Occipital lobe (tissue), 3 donors: ENCODE measurements at places on chromosomes 4 and X. TPM values are rescaled to one million over a fixed set of nuclear protein-coding genes. Genes with fewer than 3 reads are reported as not detected.

DNA sequence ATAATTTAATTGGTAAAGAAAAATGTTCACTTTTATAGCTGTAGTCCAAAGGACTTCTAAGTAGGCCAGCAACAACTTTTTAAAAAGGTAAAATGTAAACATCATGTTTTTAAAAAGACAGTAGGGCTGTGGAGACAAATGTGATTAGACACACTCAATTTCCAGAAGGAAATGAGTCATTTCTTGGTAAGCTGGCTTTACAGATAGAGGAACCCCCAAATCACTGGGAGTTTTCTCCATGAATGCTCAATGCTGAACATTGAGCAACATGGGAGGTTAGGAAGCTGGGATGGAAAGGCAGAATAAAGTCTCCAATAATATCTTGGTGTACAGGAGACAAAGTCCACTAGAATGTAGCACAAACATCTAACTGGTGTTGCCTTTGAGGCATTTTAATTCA lies 121.3 kb downstream of the NWD2 start:
- DNase-seq: no peak

The MAGEE1 gene
- total RNA-seq: 12.6 TPM

The FANCB gene
- total RNA-seq: 14.2 TPM

GRCh38 chr4:10346023-10346422 lies 111.2 kb downstream of the ZNF518B start:
- DNase-seq: no peak

- no peak for DNase-seq
Observed at GRCh38 chrX:817759-818300, 187.2 kb downstream of the SHOX start.

The DUX4 gene
- total RNA-seq: not detected

- no peak for DNase-seq
Observed at GRCh38 chr4:142416121-142416520, 430.0 kb downstream of the INPP4B start.

- no peak for DNase-seq
Observed at GRCh38 chr4:23516716-23517115, 373.1 kb downstream of the PPARGC1A start.

GRCh38 chr4:74675673-74676279 lies 118.5 kb downstream of the BTC start:
- DNase-seq: no peak

DNA sequence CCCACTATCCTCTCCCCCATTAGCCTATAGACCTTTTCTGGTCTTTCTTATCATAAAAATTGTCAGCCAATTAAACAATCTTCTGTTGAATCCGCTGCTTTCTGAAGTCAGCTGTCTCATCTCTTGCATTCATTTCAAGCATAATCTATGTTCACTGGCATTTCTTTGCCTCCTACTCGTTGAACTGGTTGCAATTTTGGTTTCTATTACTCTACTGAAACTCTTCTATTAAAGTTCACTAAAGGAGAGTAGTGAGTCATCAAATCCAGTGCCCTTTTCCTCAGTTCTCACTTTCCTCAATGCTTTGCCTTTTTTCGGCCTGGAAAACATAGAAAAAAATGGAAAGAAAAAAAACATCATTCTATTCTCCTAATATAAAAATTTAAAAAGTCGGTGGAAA lies 23.9 kb upstream of the CXCL13 start:
- no peak for DNase-seq

DNA sequence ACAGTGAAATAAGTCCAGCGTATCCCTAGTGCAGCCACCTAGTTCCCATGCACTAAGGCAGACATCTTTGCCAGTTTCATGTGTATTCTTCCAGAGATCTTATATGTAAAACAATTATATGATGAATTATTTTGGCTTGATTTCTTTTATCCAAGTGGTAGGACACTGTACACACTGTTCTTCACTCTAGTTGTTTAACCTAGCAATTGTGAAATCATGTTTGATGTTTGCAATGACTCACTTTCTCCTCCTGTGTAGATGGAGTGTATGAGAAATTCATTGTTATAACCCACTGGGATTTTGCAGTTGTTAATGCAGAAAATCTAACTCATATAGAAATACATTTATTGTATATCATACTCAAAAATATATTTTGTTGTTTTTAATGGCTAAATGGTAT lies 17.5 kb upstream of the TBC1D1 start:
- DNase-seq: no peak

The ABLIM2 gene
- total RNA-seq: 18.4 TPM

DNA sequence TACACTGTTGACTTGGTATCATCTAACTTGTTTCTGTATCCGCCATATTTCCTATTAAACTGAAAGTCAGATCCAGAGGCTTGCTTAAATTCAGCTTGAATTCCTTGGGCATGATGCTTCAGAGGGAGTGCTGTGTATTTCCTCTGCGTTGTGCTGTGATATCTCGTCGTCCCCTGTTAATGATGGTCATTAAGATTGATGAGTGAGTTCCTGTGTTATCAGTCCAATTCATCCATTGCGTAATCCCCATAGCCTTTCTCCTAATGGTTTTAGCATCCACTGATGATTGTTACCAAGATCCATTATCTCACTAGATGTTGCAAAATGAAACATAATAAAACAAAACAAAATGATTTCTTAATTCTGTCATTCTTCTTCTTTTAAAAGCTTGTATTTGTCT lies 31.3 kb upstream of the CHM start:
- DNase-seq: no peak
